ENCODE measurements at places on chromosomes 3 and 15.

DNA sequence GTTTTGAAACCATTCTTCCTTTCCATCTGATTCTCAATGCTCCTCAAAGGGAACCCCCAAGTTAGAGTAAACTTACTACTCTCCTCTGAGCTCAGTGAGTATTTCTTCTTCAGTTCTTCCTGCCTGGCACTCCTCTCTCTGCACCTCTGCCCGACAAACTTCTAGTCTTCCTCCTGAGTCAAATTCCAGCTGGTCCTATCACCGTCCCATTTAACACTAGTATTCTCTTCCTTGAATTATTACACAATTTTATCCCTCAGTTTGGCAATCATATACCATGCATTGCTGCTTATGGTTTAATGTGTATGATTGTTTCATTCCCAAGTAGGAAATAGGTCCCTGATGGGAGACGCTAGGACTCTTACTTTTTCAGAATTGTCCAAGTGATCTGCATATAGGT, 279.7 kb downstream of the MECOM start:
- no peak for DNase-seq

DNA sequence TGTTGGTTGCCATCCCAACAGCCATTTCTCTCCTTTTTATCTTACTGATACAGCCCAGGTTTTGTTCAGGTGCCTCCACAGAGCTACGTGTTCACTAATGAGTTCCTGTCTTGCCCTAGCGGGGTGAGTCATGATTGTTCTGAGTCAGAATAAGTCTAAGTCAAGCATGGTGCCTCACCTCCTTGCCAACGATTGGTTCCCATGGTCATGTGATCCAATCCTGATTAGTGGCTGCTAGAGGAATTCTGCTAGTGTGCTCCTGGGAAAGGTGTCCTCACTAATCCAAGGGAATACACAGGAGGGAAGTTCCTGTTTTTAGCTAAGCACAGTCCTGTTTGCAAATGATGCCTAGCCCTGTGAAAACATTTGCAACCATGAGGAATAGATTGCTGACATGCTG, 99.8 kb downstream of the NSUN3 start:
- peak; percentile 20 for DNase-seq

DNA sequence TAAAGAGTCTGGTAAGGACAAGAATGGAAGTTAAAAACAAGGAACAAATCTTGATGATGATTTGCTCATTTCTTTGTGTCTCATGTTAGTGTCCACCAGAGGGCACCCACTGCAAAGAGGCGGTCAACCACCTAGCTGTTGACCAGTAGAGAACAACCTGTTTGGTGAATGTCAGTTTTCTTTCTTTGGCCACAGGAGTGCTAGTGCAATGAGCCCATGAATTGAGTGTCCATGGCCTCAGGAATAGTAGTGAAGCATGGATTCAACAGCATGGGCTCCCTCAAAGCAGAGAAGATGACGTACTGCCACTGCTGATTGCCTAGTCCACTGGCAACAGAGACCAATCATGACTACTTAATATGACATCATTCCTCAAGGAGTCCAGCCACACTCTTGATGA, 10.7 kb upstream of the CNTN6 start:
- peak; percentile 9 for DNase-seq

DNA sequence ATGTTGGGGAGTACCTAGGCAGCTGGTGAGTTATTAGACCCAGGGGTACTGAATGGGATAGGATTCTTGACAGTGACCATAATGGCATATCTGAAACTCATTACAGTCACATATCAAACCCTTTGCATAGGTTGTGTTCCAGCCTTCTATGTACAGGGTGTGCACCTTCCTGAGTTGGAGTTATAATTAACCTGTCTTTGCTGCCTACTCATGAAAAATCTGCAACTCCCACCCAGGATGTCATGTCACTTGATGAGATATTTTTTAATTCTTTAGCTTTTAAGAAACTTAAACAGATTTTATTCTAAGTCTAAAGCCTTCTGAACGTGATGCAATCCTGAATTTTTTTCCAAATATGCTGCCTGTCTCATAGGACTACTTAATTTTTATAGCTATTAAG, 21.1 kb upstream of the ADGRG7 start:
- DNase-seq = peak; percentile 74

DNA sequence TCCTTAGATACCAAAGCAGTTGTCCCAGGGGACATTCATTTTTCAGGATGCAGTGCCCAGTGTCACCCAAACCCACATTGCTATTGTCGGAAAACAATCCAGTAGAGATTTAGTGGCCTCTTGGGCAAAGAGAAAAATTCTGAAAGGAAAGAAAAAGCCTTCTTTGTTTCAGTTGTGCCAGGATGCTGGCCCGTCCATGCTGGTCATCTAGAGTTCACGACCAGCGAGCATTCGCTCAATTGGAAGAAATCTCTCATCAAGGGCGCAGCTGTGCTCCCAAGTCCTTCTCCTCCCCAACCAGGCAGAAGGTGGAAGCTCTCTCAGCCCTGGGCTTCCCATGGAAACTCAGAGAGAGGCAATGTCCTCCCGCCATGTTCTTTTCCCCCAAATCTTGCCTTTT, 123.7 kb downstream of the MTHFS start:
- peak; percentile 2 for DNase-seq

DNA sequence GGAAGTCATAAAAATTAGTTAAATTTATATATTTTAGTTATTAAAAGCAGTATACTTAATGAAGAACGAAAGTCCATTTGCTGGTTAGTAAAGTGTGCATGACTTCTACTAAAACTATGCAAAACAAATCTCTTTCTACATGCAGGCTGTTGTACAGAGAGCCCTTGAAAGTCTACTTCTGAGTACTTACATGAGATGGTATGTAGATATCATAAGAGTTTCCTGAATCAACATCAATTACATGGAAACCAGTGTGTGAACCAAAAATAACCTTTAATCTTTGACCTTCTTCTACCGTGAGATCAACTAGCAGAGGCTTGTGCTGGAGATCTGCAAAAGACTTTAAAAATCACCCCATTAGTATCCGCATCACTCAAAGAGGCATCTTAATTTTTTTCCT, 42.1 kb upstream of the SLC2A2 start:
- DNase-seq = no peak

- DNase-seq = no peak
Measured at GRCh38 chr3:120420928-120421551, 29.8 kb downstream of the FSTL1 start.

- DNase-seq = no peak
Measured at GRCh38 chr3:100264242-100264641, 3.5 kb downstream of the TBC1D23 start.

DNA sequence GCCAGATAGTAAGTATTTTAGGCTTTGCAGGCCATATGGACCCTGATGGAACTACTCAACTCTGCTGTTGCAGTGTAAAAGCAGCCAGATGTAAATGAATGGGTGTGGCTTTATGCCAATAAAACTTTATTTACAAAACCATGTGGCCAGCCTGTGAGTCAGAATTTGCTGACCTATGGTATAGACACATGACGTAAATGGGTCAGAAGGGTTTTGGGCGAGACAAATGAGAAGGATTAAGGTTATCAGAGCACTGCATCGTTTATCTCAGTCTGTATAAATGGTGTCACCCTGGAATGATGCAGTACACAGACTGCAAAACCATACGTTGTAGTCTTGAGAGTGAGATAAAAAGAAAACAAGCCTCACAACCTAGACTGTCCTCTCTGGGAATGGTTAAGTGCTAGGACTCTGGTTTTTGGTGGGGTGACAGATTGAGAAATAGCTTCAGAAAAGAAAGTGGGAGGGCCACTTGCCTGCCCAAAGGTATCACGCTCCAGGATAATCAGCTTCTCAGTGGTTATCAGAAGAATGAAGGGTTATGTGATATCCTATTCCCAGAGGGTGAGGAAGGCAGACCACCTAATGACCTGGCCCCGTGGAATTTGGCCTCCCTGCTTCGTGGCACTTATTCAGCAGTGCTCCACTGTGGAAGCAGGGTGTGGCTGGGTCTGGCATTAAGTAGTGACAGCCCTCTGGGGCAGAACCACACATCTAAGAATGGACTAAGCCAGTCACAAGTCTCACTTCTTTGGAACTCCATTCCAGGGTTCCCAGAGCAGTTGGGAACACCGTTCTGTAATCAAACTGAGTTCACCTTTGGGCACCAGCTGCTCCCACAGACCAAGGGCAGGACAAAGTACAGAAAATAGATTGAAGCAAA, 46.1 kb downstream of the ABHD5 start:
- DNase-seq = no peak

DNA sequence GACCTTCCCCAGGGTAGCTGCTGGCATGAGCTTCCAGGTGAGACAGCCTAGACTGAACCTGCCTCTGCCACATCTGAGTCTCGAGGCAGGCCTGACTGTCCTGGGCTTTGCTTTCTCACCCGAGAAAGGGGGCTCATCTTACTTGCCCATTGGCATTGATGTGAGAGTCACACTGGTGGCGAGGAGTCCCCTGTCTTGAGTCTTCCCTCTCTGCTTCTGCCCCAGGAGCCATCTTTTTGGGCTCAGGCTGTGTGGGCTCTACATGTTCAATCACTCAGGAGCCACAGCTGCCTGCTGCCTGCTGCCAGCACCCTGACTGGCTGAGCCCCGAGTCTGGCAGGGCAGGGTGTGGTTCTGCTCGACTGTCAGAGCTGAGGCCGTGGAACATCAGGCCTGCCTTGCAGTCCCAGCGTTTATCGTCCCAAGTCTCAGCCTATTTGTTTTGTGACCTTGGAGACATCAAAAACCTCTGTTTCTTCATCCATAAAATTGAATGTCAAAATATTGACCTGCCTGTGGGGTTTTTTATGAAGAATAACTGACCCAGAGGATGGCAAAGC, 132.5 kb downstream of the DNAJB8 start:
- no peak for DNase-seq

- DNase-seq = no peak
Measured at GRCh38 chr15:61256231-61256630, 27.1 kb upstream of the RORA start.

DNA sequence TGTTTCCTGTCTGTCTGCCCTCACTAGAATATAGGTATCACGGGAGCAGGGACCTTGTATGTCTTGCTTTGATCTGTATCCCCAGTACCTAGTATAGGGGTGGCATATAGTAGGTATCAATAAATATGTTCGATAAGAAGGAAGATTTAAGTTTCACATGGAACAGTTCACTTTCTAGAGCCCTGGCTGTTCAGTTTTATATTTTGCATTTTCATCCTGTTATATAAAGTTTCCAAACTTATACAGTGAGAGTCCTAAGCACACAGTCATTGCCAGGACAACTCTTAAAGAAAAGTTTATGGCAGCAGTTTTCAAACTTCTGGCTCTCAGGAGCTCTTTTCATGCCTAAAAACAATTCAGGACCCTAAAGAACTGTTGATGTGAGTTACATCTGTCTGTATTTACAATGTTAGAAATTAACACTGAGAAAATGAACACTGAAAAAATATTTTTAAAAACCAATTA, 13.4 kb downstream of the ITPR1 start:
- DNase-seq = no peak

DNA sequence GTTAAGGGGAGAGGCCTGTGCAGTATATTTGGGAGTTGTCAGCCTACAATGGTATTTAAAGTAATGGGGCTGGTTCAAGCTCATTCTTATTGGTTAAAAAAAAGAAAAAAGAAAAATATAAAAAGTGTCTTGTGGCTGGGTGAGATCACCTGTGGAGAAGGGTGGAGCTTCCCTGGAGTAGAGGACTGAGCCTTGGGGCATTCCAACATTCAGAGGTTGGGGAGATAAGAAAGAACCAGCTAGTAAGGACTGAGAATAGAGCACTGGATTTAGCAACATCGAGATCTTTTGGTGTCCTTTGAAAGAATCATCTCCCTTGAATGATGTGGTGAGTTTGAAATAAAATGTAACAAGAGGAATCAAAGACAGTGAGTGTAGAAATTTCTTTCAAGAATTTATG, 5.2 kb downstream of the SLC49A4 start:
- no peak for DNase-seq

DNA sequence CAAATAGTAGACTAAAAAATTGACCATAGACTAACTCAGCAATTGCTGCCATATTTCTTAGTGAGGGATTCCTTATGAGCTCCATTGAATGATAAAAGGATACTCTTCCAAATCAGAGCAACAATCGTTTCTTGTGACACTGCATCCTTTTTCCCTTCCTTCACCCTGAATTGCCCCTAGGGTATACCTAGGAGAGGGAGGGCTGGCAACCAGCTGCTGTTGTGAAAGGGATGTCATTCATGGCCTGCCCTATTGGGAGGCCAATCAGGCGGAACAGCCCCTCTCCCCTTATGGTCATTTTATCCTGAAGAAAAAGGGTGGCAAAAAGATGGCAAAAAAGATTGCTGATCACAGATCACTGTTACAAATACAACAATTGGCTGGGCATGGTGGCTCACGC, 26.3 kb downstream of the B3GNT5 start:
- DNase-seq = no peak

- DNase-seq = no peak
Measured at GRCh38 chr3:187665010-187665409, 5.2 kb downstream of the SST start.

DNA sequence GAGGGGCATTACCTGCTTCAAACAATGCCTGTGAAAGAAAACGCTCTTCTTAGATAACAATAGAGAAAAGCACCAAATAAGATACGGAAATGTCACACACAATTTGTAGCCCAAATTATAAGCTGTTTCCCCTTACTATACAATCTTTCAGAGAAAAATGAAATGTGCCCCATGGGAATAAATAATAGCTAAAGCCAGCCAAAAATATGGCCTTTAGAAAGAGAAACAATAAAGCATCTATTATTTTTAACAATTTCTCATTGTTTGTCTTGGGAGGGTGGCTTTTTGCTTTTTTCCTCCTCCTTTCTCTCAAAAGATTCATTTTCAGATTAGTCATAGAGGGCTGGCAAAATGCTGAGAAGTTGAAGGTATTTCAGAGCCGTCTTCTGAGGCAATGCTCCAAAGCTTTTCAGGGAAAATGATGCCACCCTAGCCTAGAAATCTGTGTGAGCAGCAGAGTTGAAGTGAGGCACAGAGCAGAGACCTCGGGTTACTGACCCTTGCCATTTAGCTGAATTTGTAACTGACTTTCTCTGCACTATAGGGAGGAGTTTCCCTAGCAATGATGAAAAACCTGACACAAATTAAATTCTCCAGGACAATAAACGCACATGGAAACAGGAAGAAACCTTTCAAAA, 86.3 kb upstream of the PRICKLE2 start:
- peak; percentile 11 for DNase-seq

- no peak for DNase-seq
Measured at GRCh38 chr3:133878518-133878917, 17.2 kb downstream of the RAB6B start.

GRCh38 chr3:20352546-20353179, 166.7 kb upstream of the SGO1 start:
- DNase-seq = no peak

Measured in putamen (tissue), 1 donor.